Activated naive CD4-positive, alpha-beta T cell treated with anti-CD3 and anti-CD28 coated beads, Interleukin-2, amount 50 U/mL, for 72 hours (primary cell): ENCODE measurements at places on chromosomes 11 and 22.

GRCh38 chr11:2465202-2466068 lies 20.6 kb downstream of the KCNQ1 start:
- DNase-seq = no peak

DNA sequence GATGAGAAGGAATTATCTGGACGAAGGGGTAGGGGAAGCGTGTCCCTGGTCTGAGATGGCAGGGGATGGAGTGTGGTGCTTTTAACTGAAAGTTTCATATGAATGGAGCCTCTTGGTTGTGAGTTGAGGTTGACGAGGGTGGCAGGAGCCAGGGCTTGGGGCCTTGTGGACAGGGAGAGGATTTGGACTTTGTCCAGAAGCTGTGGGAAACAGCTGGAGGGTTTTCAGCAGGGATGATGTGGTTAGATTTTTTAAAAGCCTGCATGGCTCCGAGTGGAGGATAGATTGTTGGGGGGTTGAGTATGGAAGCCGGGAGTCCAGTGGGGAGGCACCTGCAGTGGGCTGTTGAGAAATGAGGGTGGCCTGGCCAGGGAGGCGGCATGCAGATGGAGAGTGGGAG lies 24.8 kb downstream of the MYO7A start:
- no peak for DNase-seq

DNA sequence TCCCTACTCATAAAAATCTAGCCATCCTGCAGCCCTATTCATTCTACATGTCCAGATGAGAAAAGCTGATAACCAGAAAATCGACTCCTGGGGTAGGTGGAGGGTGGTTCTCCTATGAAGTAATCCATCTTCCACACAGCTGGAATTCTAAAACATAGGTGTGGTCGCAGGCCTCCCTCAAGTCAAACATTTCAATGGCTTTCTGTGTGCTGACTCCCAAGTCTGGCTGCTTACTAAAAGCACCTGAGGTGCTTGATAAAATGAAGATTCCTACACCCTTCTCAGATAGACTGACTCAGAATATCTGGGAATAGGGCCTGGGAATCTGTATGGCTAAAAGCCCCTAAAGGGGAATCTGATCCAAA lies 26.1 kb downstream of the IRAG1 start:
- DNase-seq = no peak

DNA sequence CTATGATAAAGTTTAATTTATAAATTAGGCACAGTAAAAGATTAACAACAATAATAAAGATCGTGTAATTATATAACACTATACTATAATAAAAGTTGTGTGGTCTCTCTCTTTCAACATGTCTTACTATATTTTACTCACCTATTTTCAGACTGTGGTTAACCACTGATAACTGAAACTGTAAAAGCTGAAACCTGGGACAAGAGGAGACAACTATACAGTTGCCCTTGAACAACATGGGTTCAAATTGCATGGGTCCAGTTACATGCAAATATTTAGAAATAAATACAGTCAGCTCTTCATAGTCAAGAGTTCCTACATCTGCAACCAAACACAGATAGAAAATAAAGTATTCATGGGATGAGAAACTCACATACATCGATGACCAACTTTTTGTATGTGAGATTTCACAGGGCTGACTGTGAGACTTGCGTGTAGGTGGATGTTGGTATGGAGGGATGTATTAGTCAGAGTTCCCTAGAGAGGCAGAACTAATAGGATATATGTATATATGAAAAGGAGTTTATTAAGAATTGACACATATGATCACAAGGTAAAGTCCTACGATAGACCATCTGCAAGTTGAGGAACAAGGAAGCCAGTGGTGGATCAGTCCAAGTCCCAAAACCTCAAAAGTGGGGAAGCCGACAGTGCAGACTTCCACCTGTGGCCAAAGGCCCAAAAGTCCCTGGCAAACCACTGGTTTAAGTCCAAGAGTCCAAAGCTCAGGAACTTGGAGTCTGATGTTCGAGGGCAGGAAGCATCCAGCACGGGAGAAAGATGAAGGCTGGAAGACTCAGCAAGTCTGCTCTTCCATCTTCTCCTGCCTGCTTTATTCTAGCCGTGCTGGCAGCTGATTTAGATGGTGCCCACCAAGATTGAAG lies 359.5 kb downstream of the INSC start:
- no peak for DNase-seq

- no peak for DNase-seq
Measured at GRCh38 chr11:65611028-65611757, 2.8 kb downstream of the MAP3K11 start.

- no peak for DNase-seq
Measured at GRCh38 chr22:30309951-30310741, 16.6 kb downstream of the TBC1D10A start.

GRCh38 chr11:70398834-70399680 lies 728 bp downstream of the CTTN start:
- DNase-seq = no peak

GRCh38 chr11:84899134-84899533 lies 728.0 kb downstream of the DLG2 start:
- no peak for DNase-seq

DNA sequence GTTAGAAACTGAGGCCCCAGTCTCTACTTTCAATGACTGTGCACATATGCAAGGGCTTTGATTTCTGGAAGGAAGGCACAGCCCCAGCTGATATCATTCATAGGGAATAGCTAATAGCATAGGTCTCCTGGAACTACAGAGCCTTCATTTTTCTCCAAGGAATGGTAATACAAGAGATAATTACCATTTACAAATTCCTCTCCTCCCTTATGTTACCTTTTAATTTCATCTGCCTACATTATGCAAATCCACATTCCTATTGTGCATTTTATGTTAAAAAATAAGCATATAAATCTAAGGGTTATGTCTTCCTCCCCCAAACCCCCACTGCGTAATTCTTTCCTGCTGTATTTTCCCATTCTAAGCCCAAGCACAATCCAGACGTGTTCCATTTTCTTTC lies 94.9 kb downstream of the AMBRA1 start:
- no peak for DNase-seq

- DNase-seq = no peak
Measured at GRCh38 chr11:67667490-67668191, 6.8 kb downstream of the ALDH3B2 start.

GRCh38 chr11:118696673-118697226 lies 17.3 kb upstream of the TREH start:
- no peak for DNase-seq

DNA sequence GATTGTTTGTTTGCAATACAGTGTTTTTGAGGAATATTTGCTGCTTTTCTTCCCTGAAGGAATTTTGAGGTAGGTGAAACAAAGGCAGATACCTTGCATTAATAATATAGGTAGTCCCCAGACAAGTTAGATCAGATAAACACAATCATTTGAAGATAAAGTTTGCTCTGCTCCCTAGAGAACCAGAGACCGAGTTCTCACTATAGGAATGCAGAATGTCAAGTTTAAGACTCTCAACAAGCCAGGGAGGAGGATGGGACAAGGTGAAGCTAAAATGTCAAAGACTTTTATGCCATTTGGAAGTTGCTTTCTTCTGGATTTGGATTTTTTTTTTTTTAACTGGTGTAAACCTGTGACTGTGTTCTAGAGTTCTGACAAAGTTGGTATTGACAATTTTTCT lies 364.7 kb downstream of the TTC28 start:
- no peak for DNase-seq

GRCh38 chr22:20137671-20138416 lies 6.2 kb downstream of the ZDHHC8 start:
- DNase-seq = no peak

DNA sequence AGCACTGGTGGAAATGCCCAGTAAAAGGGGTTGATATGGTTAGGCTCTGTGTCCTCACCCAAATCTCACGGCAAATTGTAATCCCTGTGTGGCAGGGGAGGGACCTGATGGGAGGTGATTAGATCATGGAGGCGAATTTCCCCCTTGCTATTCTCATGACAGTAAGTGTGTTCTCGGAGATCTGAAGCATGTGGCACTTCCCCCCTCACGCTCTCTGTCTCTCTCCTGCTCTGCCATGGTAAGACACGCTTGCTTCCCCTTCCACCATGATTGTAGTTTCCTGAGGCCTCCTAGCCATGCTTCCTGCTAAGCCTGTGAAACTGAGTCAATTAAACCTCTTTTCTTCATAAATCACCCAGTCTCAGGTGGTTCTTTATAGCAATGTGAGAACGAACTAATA lies 37.4 kb downstream of the PACSIN2 start:
- no peak for DNase-seq

GRCh38 chr11:106421676-106422292 lies 344.3 kb downstream of the AASDHPPT start:
- no peak for DNase-seq

- no peak for DNase-seq
Measured at GRCh38 chr11:104319396-104319795, 155.4 kb upstream of the PDGFD start.
